ENCODE measurements at places on chromosomes 5 and 9.

GRCh38 chr5:81842795-81843398 is 92.0 kb upstream of the SSBP2 start:
- peak; percentile 86 for DNase-seq

DNA sequence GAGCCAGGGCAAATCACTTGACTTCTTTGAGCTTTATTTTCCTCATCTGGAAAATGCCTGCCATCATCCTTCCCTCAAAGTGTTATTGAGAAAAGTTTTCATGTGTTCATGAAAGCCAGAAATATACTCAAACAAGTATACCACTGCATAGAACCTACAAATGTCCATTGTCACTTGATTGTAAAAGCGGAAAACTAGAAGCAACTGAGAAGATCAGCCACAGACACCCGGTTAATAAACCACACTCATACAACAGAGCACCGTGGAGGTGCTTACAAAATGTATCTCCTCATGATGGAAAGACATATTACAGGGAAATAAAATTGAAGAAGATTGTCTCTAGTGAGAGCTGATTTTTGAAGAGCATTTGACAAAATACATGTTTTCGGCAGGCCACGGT is 117.2 kb upstream of the MSX2 start:
- no peak for DNase-seq

GRCh38 chr5:56910210-56910965 is 992 bp downstream of the SETD9 start:
- DNase-seq = peak; percentile 44

GRCh38 chr5:72015103-72015548 is 92.1 kb upstream of the MAP1B start:
- DNase-seq = peak; percentile 61

DNA sequence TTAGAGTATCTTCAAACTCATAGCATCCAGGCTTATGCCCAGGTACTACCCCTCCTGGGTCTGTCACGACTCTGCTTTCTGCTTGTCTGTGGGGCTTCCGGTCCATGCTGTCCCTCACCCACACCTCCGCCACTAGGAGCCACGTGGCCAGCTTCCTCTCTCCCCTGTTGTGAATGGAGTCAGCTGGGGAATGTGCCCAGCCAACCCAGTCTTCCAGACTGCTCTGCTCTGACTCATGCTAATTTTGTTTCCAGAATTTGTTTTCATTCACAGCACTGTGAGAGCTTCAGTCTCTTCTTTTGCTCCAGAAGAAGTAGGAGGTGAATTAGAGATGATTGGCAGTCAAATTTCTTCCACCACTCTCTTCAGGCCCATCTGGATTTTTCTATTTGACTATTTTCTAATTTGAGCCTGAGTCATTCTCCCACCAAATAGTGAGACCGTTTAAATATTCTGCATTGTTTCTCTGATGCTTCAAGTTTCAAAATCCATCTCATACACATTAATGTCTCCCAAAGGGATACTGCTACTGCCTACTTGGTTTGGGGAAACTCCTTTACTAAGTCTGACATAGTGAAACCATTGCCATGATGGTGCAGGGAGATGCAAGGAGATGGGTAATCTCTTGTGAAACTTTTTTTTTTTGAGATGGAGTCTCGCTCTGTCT is 424.1 kb upstream of the KIF2A start:
- no peak for DNase-seq

DNA sequence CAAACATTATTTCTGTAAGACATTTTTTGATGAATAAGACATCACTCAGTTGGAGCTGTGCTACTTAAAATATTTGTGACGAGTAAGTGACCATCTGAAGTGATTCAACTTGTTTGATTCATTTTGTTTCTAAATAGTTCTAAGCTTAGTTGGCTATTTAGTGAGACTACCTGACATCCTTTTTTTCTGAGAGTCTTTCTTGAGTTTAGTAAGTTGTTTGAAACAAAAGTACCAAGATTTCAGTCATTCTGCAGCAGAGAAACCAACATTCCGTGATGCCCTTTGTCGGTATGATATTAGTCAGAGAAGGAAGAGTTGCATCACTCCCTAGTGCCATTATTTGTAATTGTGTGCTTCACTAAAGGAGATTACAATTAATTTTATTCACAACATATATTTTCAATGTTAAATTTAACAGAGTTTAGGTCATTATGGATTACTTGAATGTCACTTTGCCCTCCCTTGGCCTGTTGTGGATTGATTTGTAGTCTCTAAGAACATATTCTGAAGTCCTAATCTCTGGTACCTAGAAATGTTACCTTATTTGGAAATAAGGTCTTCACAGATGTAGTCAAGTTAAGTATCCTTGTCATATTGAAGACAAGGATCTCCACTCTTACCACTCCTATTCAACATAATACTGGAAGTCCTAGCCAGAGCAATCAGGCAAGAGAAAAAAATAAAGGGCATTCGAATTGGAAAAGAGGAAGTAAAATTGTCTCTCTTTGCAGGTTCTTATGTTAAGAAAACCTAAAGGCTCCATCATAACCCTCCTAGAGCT is 212.2 kb downstream of the PCSK1 start:
- DNase-seq = no peak

GRCh38 chr9:136119061-136119882 is 597 bp upstream of the TMEM250 start:
- DNase-seq = no peak

- no peak for DNase-seq
These were observed 322.5 kb upstream of the SLC24A2 start for GRCh38 chr9:20111173-20111843.

DNA sequence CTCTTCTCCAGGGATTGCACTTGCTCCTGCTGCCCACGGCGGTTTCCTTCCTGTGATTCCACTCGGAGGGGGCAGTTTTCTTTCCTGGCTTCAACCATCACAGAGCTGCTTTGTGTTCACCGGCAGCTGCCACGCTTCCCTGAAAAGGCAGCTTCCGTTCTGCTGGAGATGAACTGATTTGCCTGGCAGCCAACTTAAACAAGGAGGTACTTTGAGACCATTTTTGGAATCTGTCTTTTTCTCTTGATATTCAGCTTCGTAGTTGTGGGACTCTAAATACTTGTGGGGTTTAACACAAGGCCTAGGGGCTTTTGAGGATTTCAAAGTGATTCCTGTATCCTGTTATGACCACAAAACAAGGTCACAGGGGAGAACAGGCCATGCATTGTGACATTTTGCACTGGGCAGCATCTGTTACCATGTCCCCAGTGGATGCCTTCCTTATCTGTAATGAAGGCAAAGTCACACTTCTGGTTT is 192.0 kb downstream of the MTRR start:
- no peak for DNase-seq

- no peak for DNase-seq
These were observed 446.1 kb downstream of the ANXA1 start for GRCh38 chr9:73597771-73598170.

All from stomach (tissue), 19 donors.